ENCODE measurements at places on chromosomes 3 and 15.
A peak's percentile ranks its signal among the peaks of the same experiment; 100 is the strongest.

DNA sequence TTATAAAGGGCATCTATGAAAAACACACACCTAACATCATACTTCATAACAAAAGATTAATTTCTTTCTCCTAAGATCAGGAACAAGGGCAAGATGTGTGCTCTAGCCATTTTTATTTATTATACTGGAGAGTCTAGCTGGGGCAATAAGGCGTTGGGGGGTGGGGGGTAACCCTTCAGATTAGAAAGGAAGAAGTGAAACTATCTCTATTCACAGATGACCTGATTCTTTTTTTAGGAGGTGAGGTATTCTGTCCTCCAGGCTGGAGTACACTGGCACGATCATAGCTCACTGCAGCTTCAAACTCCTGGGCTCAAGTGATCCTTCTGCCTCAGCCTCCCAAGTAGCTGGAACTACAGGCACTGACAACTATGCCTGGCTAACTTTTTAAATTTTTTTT is 89.5 kb upstream of the MANF start:
- DNase-seq, result no peak

DNA sequence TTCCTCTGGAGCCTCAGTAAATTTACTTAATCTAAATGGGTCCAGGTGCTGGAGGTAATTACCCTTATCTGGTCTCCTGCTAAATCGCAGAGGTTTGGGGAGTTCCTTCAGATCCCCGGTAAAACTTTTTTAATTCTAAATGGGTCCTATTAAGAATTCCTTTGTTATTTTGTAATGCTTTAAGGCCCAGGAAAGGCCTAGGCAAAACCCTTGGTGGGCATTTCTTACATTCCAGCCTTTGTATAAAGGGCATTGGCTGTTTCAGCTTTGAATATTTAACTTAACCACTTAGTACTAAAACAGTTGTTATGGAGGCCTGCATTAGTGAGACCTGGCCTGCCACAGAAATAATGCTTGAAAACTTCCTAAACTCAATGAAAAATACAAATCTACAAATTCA is 14.9 kb upstream of the ZNF662 start:
- DNase-seq, result no peak

- DNase-seq, result no peak
Observed at GRCh38 chr3:62870321-62870720, 4.9 kb downstream of the CADPS start.

DNA sequence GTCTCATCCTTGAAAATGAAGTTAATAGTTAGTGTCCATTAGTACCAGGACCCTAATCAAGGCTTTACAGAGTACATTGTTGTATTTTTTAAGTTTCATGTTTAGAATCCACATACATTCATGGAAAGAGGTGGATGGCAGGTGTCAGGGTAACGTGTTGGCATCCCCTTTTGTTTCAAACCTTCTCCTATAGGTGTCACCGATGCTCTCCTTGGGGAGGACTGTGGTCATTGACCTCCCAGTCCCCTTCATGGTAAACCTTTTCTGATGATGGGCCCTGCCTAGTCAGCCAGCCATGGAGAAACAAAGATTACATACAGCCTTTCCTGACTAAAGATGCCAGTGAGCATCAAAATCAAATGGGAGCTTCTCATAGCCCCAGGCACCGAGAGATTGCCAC is 574.8 kb downstream of the AGBL1 start:
- DNase-seq, result no peak

GRCh38 chr3:26090589-26090988 is 300.7 kb downstream of the OXSM start:
- DNase-seq, result no peak

GRCh38 chr15:26561896-26562295 is 211.0 kb downstream of the GABRB3 start:
- DNase-seq, result no peak

GRCh38 chr3:185416513-185416912 is 53.6 kb downstream of the MAP3K13 start:
- DNase-seq, result no peak

DNA sequence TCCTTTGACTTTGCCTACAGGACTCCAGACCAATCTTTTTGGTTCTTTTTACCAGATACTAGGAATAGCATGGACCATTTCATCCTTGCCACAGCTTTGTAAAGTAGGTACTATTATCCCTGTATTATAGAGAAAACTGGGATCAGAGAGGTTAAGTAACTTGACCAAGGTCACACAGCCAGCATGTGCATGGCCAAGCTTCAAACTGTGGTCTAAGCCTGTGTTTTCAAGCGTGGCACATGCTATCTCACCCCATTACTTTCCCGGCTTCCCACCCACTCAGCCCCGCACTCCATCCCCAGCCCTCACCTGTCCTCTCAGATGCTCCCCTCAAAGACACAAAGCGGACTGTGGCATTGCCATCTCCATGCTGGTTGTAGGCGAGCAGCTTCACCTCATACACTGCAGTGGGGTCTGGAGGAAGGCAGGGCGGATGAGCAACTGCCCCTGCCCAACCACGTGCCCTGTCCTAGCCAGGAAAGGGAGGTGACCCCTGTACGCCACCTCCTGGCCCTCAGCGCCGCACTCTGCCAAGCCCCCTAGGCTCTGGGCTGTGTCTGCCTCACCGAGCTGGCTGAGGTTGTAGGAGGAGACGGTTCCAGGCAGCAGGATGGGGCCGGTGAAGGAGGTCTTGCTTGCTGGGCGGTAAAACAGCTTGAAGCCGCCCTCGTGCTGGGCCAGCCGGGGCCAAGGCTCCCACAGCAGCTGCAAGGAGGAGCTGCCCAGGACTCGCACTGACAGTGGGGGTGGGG is 25.7 kb downstream of the RNU5B-1 start:
- no peak for DNase-seq

DNA sequence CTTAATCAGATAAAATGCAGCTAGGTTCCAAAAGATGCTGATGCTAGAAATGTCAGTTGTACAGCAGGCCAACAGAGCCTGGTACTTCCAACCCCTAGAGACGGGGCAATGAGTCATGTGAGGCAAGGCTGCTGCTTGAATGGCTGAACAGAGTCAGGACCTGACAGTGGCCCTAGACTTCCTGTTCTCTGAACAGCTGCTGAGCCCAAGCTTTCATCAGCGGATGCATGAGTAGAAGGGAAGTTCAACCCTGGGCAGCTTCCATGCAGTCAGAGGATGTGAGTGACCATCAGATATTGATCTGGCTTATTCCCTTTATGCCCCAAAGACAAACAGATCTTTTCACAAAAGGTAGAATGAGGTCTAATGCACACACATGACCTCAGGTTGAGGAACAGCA is 282.9 kb upstream of the COL8A1 start:
- no peak for DNase-seq

DNA sequence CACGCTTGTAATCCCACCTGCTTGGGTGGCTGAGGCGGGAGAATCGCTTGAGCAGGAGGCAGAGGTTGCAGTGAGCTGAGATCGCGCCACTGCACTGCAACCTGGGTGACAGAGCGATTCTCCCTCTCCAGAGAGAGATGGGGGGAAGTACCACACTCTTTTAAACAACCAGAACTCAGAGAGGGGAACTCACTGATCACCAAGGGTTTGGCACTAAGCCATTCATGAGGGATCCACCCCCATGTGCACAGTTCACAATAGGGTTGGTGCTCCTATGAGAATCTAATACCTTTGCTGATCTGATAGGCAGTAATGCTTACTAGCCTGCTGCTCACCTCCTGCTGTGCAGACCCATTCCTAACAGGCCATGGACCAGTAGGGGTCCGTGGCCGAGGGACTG is 51.6 kb downstream of the QTRT2 start:
- no peak for DNase-seq

GRCh38 chr15:93941697-93942096 is 289.7 kb upstream of the MCTP2 start:
- DNase-seq, result no peak

GRCh38 chr3:190585805-190586630 is 72.1 kb downstream of the IL1RAP start:
- DNase-seq, result peak; percentile 42

- DNase-seq, result no peak
Observed at GRCh38 chr3:53192608-53193007, 31.6 kb downstream of the PRKCD start.

DNA sequence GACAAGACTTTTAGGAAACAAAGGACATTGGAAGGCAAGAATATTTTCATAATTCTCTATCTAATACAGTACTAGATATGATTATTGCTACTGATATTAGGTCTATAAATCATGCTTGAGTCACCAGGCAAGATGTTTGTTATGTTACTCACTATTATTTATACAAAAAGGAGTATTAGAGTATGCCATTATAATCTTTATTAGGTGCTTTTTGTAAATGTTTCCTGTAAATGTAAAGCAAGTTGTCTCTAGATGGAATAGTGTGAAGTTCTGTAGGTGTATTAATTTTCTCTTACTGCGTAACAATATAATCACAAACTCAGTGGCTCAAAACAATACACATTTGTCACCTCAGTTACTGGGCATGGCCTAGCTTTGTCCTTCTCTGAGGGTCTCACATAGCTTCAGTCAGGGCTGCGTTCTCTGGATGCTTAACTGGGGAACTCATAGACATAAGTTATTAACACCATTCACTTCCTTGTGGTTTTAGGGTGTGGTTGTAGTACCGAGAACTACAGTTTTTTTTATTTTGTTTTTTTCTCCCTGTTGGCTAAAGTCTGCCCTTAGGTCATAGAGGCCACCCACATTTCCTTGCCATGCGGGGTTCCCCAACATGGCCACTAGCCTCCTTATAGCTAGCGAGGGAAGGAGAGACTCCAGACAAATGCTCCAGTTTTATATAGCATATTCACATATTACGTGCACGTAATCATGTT is 20.3 kb upstream of the MAP3K13 start:
- DNase-seq, result no peak

Data from stimulated activated CD4-positive, alpha-beta T cell treated with anti-CD3 and anti-CD28 coated beads, Interleukin-4, amount 100 ng/mL, for 1 hour (primary cell).